ENCODE measurements at places on chromosomes 2 and 18. TPM values are rescaled to one million over a fixed set of nuclear protein-coding genes. Genes with fewer than 3 reads are reported as not detected.

DNA sequence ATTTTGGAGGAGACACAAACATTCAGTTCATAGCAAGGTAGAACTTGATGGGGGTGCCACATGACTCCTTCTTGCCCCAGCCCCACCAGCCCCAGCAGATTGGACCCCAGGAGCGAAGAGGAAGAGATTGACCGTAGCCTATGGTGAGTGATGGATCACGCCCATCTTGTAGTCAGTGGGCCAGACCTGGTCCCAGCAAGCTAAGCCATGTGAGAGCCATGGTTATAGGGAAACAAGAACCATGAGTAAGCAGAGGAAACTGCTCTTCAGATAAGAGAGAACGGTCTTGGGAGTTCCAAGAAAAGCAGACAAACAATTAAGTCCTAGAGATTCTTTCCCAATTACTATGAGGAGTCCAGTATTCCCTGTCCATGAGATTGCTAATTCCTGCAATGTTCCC is 4.6 kb upstream of the TCF4 start:
- no peak for DNase-seq

GRCh38 chr18:25457126-25457525 is 105.2 kb upstream of the ZNF521 start:
- no peak for DNase-seq

CDK15 gene
- polyA plus RNA-seq: 1.2 TPM

WDR35 gene
- polyA plus RNA-seq: 23.0 TPM

ASIC4 gene
- polyA plus RNA-seq: 0.10 TPM

GRCh38 chr2:170647741-170648436 is 67.2 kb upstream of the SP5 start:
- DNase-seq: no peak

GCFC2 gene
- polyA plus RNA-seq: 42.3 TPM

PIEZO2 gene
- 17.8 TPM for polyA plus RNA-seq

NPAS2 gene
- 8.6 TPM for polyA plus RNA-seq

DNA sequence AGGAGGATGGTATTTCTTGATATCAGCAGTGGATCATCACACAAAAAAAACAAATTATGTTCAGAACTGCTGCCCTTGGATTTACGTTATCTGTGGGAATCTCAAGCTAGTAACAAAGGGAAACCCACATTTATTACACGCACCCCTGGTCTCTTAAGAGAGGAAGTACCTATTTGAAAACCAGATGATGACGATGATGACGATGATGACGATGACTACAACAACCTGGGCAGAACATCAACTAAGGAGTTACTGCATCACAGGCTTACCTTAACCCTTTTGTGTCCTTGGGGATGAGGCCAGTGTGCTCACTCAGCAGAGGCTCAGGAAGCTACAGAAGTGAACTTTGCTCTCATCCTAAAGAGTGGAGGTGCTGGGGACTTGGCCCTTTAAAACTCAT is 169.4 kb downstream of the FSHR start:
- no peak for DNase-seq

CELF4 gene
- 3.4 TPM for polyA plus RNA-seq

DNER gene
- 68.4 TPM for polyA plus RNA-seq

- DNase-seq: no peak
Observed at GRCh38 chr2:17540813-17541530, 476 bp downstream of the VSNL1 start.

KCNE4 gene
- polyA plus RNA-seq: 15.5 TPM

PCARE gene
- 0.24 TPM for polyA plus RNA-seq

DNA sequence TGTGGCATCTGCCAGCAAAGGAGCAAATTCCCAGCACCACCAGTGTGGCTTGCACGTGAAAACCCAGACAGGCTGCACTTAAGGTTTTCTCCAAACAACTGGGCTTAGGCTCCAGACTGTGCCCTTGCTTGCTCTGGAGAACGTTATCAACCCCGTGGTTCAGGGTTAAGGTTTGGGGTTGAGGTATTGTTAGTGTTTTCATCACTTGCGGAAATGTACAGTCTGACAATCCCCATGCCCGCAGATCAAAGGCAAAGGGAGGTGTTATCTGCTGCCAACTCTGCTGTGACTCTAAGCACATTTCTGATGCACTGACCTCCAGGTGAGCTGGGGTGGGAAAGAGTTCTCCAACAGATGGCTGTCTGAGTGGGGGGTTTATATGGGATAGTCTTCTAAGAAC is 253.5 kb upstream of the NT5C1B start:
- DNase-seq: no peak

DNA sequence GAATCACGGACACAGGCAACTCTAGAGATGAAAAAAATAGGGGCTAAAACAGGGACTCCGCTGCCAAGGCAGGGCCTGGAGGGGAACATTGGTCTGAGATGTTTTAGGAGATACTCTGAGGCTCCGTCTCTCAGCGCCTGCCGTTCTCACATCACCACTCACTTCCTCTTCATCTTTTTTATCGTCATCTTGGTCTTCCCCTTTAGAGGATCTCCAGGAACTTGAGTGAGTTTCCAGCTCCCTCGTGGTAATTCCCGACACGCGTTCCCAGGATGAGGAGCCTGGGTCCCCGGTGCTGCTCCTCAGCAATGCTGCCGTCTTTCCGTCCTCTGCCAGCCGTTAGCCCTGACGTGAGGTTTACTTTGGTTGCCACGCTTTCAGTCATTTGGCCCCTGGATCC is 16.1 kb downstream of the MLPH start:
- no peak for DNase-seq

- peak; percentile 65 for DNase-seq
Observed at GRCh38 chr18:73774811-73775509, 372.7 kb downstream of the FBXO15 start.

DNA sequence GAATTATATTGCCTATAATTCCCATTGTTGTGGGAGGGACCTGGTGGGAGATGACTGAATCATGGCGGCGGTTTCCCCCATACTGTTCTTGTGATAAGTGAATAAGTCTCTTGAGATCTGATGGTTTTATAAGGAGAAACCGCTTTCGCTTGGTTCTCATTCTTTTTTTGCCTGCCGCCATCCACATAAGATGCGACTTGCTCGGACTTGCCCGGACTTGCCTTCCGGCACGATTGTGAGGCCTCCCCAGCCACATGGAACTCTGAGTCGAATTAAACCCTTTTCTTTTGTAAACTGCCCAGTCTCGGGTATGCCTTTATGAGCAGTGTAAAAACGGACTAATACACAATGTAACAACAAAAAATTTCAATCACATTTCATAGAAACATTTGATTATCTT is 115.8 kb downstream of the C2orf74 start:
- no peak for DNase-seq

COL3A1 gene
- 802 TPM for polyA plus RNA-seq

DNA sequence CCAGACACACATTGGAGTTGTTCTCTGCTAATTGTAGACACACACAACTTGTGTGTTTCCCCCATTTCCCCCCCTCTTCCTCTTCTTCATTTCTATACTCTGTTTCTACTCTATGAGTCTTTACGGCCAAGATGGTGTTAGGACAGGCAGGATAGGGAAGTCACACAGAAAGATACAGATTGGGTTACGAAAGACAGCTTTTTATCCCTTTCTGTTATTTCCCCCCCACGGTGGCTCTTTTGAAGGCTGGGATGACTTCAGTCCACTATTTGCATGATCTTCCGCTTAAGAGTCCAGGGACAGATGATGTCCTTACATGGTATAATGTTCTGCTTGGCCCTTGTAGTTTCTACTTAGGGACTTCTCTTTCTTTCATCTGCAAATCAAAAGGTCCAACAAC is 1.6 kb upstream of the EMILIN2 start:
- DNase-seq: no peak

DNA sequence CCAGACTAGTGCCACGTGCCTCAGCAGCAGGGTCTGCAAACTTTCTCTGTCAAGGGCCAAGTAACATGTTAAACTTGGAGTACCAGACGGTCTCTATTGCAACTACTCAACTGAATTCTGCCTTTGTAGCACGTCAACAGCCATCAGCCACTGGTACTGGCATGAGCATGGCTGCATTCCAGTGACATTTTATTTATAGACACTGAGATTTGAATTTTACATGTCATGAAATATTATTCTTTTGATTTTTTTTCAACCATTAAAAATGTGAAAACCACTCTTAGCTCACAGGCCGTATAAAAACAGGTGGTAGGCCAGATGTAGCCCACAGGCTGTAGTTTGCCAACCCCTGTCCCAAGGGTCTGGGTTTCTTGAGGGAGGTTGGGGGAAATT is 199.7 kb downstream of the TPGS2 start:
- DNase-seq: no peak

Measured in left renal cortex interstitium (tissue), 4 donors.